ENCODE measurements at places on chromosomes 3 and 15.

- DNase-seq, result no peak
Observed at GRCh38 chr3:14317057-14317553, 85.3 kb upstream of the SLC6A6 start.

GRCh38 chr3:55655544-55655943 is 168.4 kb upstream of the WNT5A start:
- DNase-seq, result no peak

DNA sequence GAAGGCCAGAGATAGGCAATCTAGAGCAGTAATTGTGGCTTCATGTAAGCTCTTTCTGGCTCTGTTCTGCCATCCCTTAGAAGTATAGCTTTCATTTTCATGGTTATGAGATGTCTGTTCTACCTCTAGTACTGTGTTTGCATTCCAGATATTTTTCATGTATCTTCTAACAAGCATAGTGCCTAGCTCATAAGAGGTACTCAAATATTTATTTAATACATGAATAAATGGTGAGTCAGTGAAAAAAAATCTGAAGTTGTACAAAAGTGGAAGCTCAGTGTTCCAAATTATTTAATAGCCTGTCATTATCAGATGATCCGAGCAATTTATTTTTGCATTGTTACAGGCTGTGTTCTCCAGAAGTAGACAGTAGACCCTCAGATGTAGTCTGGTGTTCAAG is 64.3 kb downstream of the OXSM start:
- DNase-seq, result no peak

DNA sequence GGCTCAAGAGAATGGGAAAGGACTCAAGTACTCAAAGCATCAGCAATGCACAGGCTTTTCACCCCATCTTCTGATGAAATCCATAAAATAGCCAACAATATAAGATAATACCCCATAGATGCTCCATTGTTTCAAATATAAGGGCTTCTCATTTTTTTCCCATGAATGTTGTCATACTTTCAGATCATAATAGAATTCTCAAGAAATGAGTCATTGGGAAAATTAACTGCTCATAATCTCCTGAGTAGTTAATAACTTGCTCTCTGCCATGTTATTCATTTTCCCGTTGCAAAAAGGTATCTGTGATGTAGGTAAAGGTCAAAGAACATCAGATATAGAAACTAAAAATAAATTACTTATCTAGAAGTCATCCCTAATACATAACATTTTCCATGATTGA is 121.9 kb downstream of the NSUN3 start:
- DNase-seq, result no peak
